SK-N-SH (cell line): ENCODE measurements at places on chromosomes 1 and 21. TPM values are rescaled to one million over a fixed set of nuclear protein-coding genes. Genes with fewer than 3 reads are reported as not detected.

- DNase-seq = no peak
These were observed 49.2 kb downstream of the ENAH start for GRCh38 chr1:225603538-225604354.

- DNase-seq = no peak
These were observed 16.7 kb downstream of the HSD11B1 start for GRCh38 chr1:209721323-209721722.

ARF1 gene
- polyA plus RNA-seq = 659 and 713 TPM in 2 replicates

UTS2 gene
- polyA plus RNA-seq = 0.13 TPM in 1 of 2 replicates, not detected in the other

- no peak for DNase-seq
These were observed 122.8 kb upstream of the IPO9 start for GRCh38 chr1:201706109-201706508.

- DNase-seq = peak; percentile 81
These were observed 7.1 kb downstream of the CHRNB2 start for GRCh38 chr1:154574716-154575115.

GRCh38 chr1:46030074-46030870, 102.2 kb downstream of the PIK3R3 start:
- DNase-seq = no peak

DNA sequence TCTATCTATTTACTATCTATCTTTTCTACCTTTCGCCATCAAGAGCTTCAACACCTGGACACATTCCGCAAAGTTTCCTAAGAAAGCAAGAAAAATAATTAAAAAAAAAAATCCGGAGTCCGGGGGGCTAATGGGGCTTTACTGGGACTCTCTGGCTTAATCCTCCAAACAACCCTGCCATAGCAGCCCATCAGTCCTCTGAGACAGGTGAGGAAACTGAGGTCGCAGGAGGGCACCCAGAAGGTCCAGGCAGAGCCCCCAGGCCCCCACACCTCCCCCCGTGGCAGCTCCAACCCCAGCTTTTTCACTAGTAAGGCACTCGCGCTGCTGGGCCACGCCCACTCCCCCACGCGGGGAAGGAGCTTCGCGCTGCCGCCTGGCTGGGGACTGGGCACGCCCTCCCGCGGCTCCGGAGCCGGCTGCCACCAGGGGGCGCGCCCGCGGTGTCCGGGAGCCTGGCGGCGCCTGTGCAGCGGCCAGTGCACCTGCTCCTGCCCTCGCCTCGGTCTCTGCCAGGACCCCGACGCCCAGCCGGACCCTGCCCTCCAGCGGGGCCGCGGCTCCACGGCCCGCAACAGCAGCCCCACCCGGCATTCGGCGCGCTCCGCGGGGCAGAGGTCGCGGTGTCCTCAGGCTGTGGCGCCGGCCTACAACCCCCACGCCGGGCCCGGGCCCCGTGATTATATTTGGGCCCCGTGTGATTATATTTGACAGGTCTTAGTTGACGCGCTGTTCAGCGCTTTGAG, 54.1 kb upstream of the SAMD11 start:
- peak; percentile 90 for DNase-seq

- DNase-seq = peak; percentile 39
These were observed 3.4 kb upstream of the CHD5 start for GRCh38 chr1:6183520-6183989.

GRCh38 chr1:29482991-29483390, 246.7 kb downstream of the PTPRU start:
- no peak for DNase-seq

AQP10 gene
- polyA plus RNA-seq = 0.02 and 0.13 TPM in 2 replicates

LRP8 gene
- polyA plus RNA-seq = 19.9 and 24.9 TPM in 2 replicates

DNA sequence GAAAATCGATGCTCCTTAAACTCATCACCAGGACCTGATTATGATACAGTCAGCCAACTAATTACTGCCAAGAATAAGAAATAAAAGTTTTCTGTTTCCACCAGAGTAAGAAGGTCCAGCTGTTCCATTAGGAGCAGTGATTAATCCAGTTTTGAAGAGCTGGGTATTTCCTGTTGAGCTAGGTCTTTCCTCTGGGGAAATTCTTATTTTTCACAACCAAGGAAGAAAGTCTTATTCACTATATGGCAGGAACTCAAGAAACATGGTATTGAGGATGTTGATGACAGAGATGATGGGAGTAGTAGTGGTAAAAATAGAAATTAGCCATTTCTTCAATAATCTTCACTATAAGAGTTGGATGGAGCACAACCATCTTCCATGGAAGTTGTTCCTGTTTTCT, 374.6 kb upstream of the RUNX1 start:
- no peak for DNase-seq

DNA sequence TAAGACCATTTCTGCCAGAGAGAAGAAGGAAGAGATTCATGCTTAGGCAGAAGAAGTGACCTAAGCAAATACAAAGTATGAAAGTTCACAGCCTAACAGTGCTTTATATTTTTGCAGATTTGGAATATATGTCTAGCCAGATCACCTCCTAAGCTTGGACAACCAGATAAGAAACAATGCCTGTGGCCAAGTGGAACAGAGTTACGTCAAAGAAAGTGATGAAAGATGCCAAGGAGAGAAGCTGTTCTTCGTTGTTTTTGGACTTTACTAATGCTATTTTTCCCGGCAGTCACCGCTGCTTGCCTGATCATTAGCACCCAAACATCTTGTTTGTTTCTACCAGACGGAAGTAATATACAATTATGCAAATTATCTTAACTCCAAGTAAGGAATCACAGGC, 489.2 kb upstream of the C1orf87 start:
- no peak for DNase-seq

GRCh38 chr21:43278359-43278758, 109.6 kb downstream of the CRYAA start:
- DNase-seq = no peak

GRCh38 chr1:202952818-202953217, 5.3 kb downstream of the ADIPOR1 start:
- DNase-seq = no peak

- DNase-seq = no peak
These were observed 46.8 kb upstream of the BARHL2 start for GRCh38 chr1:90763930-90764329.

DNA sequence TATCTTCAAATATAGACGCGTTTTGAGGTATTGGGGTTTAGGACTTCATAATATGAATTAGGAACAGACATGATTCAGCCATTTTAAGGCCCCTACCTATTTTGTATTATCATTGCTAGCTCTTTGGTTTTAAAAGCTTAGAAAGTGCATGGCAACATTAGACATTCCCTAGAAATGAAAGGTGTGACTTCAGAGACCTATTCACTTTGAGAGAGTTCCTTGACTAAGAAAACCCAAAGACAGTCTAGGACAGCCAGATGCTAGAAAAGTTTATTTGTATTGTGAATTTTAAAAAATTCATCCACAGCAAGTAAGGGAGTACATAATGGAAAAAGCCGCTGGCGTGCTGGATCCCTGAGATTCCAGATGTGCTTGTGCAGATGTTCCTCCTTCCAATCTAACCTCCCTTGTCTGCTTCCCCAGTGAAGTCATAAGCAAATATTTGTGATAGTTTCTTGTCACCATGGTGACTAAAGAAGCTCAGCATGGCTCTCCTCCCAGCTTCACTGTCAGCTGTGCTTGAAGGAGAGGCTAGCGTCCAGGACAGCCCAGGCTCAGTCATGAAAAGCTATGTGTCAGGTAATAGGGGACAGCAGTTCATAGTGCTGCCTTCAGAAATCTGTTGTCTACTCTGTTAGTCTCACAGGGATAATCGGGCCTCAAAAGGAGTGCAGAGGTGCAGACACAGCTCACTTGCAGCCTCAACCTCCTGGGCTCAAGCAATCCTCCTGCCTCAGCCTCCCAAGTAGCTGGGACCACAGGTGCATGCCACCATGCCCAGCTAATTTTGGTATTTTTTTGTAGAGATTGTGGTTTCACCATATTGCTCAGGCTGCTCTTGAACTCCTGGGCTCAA, 34.8 kb downstream of the KPNA6 start:
- DNase-seq = peak; percentile 16

TNN gene
- polyA plus RNA-seq = 0.03 TPM in 1 of 2 replicates, not detected in the other

HLX gene
- polyA plus RNA-seq = 8.6 and 21.4 TPM in 2 replicates

DNA sequence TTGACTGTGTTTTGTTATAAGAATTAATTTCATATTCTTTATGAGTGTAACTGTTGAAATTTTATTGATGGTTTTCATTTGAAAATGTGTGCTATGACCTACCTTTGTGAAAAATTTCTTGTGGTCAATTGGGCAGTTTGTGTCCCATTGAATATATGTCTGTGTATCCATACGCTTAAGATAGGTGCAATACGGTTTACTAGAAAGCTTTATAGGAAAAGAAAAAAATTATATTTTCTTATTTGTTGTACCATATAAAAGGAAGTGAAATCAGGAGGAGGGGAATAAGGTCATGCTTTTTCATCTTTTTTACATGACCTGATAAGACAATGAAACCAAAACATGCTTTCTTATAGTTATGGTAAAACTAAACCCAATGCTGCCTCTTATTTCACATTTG, 807.7 kb downstream of the USP25 start:
- DNase-seq = no peak

DNA sequence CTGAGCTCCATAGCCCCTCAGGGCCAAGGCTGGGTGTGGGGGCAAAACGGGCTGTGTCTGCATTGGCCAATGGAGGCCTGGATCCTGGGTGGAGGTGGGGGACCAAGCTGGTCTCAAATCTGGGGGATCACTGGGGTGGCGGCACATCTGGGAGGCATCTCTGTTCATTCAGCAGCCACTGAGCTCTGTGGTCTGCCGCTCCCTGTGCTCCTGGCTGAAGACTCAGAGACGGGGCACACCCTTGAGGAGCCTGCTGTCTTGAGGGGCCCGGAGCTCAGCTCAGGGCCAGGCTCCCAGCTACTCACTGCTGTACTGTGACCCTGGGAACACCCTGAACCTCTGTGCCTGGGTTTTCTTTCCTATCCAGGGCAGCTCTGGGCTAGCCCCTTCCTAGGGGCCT, 90.3 kb upstream of the WNT4 start:
- DNase-seq = no peak

DNA sequence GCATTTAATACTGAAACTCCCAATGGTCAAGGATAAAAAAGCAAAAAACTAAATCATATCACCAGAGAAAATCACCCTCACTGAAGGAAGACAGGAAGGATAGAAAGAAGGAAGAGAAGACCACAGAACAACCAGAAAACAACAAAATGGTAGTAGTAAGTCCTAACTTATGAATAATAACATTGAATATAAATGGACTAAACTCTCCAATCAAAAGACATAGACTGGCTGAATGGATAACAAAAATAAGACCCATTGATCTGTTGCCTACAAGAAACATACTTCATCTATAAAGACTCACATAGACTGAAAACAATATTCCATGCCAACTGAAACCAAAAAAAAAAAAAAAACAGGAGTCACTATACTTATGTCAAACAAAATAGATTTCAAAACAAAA, 347.7 kb downstream of the NCAM2 start:
- DNase-seq = no peak

- no peak for DNase-seq
These were observed 74.4 kb downstream of the PTPRU start for GRCh38 chr1:29310616-29311180.

DNA sequence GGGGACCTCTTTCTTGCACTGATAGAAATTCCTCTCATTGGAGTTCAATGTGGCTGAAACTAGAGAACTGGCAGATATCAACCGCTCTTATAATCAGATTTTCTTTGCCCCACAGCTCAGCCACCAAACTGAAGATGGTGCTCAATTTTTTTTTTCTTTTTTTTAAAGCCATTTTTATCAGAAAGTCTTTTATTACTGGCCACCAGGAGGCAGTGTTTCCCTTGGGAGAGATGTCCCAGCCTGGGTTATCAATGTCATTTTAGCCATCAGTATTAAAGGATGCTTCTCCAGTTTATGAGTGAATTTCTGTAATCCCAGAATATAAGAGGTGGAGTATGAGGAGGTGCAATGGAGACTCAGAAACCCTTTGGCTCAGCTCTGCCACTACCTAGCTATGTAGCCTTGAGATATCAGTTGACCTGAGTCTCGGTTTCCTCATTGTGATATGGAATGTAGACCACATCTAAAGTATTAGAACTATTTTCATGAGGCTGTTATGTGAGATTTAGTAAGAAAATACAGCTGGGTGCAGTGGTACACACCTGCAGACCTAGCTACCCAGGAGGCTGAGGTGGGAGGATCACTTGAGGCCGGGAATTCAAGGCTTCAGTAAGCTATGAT, 27.6 kb downstream of the CD244 start:
- DNase-seq = peak; percentile 23

DIO1 gene
- polyA plus RNA-seq = not detected in 2 replicates

IL23R gene
- polyA plus RNA-seq = not detected in 2 replicates

LCE1C gene
- not detected in 2 replicates for polyA plus RNA-seq

DNA sequence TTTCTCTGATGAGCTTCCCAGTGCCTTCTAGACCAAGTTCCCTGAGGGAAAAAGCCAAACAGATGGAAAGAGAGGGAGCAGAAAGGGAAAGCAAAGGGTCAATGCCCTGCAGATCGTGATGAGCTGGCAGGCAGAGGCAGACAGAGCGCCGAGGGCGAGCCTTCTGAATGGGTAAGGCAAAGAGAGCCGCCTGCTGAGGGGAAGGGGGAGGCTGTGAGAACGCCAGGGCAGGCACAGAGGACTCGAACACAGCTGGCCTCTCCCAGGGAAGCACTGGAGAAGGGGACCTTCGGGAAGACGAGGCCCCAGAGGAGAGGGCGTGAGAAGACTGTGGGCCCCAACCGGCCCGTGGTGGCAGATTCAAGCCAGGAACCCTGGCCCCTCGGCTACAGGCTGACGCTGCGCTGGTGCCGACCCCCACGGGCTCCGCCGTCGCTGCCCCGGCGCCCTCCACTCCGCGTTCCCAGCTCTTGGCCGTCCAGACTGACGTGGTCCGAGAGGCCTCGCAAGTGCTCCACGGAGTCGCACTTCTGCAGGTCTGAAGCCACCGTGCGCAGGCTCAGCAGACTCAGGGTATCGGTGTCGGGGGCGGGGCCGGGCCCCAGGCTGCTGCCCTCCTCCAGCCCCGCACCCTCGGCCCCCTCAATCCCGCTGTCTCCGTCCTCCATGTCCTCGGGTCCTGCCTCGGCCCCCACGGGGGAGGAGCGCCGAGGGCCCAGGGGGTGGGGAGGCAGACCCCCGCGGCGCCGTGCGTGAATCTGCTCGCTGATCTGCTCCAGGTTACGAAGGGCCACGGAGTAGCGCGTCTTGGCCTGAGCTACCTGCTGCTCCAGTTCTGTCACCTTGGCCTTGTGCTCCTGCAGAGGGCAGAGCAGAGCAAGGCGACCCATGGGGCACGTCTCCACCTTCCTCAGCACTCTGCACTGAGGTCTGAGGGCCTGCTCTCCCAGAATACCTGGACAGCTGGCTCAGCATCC, 13.9 kb downstream of the SH3BP5L start:
- no peak for DNase-seq

FMO4 gene
- 1.6 and 2.0 TPM in 2 replicates for polyA plus RNA-seq

GRCh38 chr1:192762265-192762664, 46.6 kb upstream of the RGS2 start:
- DNase-seq = no peak

DNA sequence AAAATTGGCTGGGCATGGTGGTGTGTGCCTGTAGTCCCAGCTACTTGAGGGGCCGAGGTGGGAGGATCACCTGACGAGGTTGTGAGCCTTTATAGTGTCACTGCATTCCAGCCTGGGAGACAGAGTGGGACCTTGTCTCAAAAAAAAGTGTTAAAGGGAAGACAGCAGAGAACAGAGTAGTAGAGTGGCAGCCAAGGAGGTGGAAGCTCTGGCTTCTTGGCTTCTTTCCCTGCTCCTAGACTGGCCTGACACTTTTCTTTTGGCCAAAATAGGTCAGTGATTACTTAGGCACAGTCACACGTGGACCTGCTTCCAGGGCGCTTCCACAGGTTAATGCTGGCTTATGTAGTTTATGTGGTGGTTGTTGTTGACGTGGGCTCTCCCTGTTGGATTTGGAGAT, 3.2 kb downstream of the DIP2A start:
- DNase-seq = no peak

- no peak for DNase-seq
These were observed 417.0 kb downstream of the PTBP2 start for GRCh38 chr1:97138515-97139032.
